Stimulated activated CD4-positive, alpha-beta T cell treated with anti-CD3 and anti-CD28 coated beads, Interleukin-12 subunit alpha, Interleukin-12 subunit beta, amount 100 ng/mL, for 4 hours (primary cell): ENCODE measurements at places on chromosomes 6 and 20.

DNA sequence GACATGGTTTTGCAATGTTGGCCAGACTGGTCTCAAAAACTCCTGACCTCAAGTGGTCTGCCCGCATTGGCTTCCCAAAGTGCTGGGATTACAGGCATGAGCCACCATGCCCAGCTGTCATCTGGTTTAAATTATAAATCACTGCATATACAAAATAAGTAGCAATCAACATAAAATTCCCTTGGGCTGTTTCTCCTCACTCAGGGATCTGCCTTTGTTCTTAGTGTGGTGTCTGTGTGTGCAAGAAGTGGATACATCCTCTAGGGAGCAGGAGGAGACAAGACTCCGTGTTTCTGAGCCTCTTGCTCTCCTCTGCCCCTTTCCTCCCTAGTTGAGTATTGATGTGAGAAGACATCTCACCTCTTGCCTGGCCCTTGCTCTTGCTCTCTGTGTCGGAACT, 65.2 kb upstream of the ADGRF4 start:
- DNase-seq: no peak

- DNase-seq: no peak
These were observed 133.2 kb downstream of the SNX5 start for GRCh38 chr20:17835240-17835933.

DNA sequence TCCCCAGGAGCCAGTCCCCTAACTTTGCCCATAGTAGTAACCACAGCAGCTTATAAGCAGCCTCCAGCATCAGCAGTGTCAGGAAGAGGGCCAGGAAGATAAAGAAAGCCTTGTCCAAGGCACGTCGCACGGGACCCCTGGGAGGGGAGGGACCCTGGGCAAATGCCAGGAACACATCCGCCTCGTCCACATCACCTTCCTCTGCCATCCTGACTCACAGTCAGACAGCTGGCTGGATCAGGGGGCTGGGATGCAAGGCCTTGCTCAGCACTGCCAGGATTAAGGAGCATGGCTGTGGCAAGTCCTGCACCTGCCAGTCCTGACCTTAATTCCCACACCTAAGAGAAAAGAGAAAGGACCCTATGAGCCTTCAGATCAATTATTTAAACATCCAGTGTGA, 11.5 kb upstream of the ZBTB22 start:
- DNase-seq: no peak

DNA sequence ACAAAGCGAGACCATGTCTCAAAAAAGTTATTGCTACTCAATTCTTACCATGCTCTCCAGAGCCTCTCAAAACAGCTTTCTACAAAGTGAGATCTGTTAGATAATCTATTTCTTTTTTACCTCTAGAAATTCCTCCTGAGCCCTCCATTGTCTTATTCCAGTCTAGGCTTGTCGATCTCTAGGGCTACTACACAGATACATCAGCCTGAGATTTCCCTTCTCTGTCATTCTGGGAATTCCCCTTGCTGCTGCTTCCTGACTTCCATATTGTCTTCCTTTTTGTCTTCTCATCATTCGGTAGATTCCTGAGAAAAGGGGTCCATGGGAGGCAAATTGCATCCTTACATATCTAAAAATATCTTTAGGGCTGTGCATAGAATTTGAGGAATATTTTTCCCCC, 75.6 kb upstream of the GNRH2 start:
- DNase-seq: no peak

GRCh38 chr6:138371720-138372119, 6.0 kb upstream of the SMIM28 start:
- no peak for DNase-seq

DNA sequence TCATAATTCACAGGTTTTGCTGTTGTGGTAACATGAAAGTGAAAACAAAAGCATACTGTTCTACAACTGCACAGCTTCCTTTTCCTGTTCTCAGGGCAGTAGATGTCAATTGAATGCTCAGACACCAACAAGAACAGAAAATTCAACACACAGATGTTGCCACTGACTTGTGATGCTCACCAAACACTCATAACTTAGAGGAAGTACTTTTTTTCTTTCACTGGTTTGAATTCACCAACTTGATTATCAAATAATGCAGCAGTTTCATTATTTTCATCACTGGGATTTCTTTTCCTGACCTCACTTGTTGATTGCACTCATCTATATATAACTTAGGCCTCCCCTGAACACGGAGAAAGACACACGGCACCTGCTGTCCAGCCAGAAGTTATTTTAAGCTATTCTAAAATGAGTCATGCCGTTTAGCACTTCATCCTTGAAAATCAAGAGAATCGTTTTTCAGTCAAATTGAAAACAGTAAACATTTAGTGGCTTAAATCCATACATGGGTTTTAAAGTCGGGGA, 949 bp downstream of the TXLNB start:
- no peak for DNase-seq

DNA sequence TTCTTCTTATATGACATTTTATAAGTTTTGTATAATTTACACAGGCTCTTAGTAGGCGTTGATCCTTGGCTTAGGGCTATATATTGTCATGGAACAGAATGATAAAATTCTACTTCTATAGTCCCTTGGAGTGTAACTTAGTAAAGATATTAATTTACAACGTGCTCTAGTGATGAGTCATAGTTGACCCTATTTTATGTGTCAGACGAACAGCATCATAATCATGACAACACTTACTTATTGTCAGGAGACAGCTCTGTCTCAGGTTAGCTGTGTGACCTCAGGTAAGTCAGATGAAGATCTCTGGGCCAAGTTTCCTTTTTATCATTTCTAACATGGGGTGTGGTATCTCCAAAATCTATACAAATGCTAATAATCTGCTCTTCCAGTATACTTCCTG, 473.5 kb downstream of the UTRN start:
- no peak for DNase-seq

- DNase-seq: no peak
These were observed 13.0 kb downstream of the SLC2A4RG start for GRCh38 chr20:63752411-63753101.

DNA sequence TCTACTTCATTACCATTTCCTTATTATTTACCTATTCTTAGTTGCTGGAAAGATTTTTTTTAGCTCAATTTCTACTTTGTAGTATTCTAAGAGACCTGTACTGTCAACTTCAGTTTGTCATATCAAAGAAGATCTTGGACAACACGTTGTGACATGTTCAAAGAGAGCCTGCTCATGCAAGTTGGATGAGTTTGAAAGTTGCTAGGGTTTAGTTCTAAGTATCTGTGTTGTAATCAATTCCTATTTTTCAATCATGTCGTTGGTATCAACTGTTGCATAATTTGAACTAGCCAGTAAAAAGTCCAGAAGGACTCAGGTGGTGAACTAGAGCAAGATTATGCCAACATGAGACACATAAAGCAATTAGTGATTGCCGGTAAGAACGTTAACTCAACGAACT, 30.2 kb downstream of the PKIB start:
- DNase-seq: no peak

GRCh38 chr6:107928984-107929383, 29.0 kb downstream of the SEC63 start:
- DNase-seq: no peak

- no peak for DNase-seq
These were observed 25.0 kb downstream of the BMP7 start for GRCh38 chr20:57241363-57241991.

GRCh38 chr20:48395816-48396546, 431.8 kb downstream of the PREX1 start:
- no peak for DNase-seq

GRCh38 chr6:16673011-16673797, 88.1 kb downstream of the ATXN1 start:
- DNase-seq: no peak

- no peak for DNase-seq
These were observed 60.5 kb upstream of the SLC22A23 start for GRCh38 chr6:3517350-3517749.
